ENCODE measurements at places on chromosomes 4 and X.

DNA sequence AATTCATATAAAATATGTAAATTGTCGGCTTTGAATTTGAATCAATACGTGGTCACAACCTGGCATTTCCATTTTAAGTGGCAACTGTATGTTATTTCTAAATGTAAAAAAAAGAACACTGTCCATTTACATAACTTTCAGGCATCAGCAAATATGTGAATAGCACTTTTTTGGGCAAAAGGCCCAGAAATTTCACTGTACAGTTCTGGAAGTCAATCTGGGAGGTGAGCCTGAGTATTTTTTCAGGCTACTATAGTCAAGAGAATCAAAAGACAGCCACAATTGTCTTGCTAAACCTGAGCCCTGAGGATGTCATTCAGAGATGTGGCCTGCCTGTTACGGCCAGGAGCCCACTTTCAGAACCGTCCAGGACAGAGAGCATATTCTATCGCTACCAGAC, 543.9 kb upstream of the MAGEB2 start:
- ATAC-seq, result no peak

GRCh38 chr4:41299486-41299885, 42.8 kb downstream of the UCHL1 start:
- ATAC-seq, result no peak

GRCh38 chrX:118961866-118962560, 12.4 kb upstream of the LONRF3 start:
- no peak for ATAC-seq

DNA sequence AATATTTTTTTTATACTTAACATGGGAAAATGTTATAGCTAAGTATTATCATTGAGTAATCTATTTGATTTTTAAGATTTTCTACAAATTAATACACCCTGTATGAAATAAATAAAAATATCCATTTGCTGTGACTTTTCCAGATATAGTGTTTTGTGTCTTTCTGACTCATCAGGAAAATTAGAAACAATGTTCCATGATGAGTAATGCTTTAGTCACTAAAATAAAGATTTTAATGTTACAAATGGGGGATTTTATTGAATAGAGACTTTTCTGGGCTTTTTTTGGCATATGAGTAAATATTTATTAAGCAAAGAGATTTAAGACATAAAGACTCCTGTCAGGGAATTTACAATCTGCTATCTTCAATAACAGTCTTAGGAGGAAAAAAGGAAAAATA, 279.2 kb upstream of the NOCT start:
- no peak for ATAC-seq

DNA sequence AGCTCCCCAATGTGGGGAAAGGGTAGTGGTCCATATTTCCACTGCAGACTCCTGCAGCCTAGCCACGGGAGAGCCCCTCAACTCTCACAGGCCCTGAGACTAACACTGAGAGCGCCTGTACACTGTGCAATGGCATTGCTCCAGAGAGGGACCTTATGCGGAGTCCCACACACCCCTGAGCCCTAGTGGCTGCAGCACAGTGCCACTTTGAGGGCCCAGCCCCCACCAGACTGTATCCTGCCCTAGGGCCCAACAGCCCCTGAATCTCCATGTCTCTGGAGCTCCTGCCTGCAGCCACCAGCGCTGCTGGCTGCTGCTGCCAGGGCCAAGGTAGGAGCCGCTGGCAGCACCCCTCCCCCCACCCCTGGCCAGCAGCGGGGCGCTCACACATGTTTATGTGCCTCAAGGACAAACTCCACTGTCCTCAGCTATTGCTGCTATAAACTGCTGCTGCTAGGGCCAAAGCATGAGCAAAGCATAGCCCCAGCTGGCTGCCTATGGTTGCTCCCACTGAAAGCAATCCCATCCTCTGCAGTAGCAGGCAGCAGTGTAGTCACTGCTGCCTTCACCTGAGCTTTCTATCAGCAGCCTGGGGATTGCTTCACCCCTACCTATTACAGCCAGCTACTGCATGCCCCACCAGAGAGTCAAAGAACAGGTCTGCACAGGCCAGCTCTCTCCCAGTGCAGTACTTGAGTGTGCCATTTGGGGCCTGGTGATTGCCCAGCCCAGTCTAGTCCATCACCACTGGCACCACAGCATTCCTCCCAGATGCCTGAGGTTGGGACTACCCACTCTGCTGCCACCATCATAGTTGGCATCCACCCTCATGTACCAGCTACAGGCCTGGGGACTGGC, 24.3 kb downstream of the TMEM154 start:
- ATAC-seq, result no peak

- no peak for ATAC-seq
Measured at GRCh38 chrX:5976332-5976731, 252.3 kb downstream of the NLGN4X start.

GRCh38 chrX:41733939-41734338, 10.0 kb downstream of the GPR82 start:
- ATAC-seq, result no peak

- peak; percentile 79 for ATAC-seq
Measured at GRCh38 chr4:77157859-77158486, 966 bp downstream of the CCNG2 start.

GRCh38 chrX:37759351-37759750, 20.5 kb upstream of the CYBB start:
- ATAC-seq, result no peak

DNA sequence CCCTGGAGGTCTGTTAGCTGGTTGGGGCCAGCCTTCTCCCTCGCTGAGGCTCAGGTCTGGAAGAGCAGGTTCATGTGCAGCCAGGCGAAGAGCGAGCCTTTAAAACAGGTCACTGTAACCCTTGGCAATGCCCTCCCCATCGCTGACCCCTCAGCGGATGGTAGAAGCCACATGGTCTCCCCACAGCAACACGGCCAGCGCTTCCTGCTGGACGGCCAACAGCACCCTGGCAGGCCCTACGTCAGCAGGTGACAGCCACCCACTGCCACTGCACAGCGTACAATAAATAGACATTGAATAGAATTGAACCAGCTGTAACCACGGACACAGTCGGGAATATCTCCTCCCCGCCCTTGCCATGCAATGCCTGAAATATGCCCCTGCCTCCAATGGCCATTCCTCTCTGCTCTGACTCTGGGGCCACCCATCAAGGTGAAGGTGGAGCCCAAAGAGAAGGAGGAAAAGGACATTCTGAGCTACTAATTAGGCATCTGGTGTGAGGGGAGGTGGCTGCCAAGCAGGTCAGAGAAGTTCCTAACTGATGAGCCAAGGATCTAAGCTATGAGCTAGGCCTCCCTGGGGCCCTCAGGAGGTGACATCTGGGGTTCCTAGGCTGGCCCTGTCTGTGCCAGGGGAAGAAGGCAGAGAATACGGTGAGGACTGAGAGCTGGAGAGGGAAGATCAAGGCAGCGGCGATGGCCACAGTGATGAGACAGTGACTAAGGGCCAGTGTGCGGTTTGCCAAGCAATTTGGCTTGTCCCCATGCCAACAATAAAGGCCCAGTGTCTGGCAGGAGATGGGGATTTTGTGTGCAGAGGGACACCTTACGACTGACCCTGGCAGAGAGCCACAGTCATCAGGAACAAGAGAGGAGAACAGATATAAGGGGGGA, 202.3 kb downstream of the BCOR start:
- ATAC-seq, result no peak

All from gastroesophageal sphincter (tissue), 4 donors.